ENCODE measurements at places on chromosomes 13 and 19. TPM values are rescaled to one million over a fixed set of nuclear protein-coding genes. Genes with fewer than 3 reads are reported as not detected.

DNA sequence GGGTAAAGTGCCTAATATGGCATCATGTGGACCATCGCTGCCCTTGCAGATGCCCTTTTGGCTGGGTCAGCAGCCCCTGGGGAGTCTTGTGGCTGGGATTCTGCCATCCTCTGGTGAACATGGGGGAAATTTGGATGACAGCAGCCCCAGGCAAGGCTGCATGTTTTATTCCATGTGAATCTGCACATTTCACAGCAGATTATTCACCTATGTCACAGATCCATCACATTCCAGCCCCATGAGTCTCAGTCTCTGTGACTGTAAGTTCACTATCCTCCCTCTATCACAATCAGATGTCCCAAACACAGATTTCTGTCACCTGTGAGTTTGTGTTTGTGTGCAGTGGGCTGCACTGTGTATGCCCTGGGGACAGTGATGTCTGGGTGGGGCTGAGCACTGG, 36.8 kb upstream of the PSG9 start:
- H3K4me3 ChIP-seq, result no peak overlapping the region
- no peak for DNase-seq
- H3K27me3 ChIP-seq, result no peaks in the 10 kb centered on the region
- no peaks in the 10 kb centered on the region for H3K36me3 ChIP-seq

- no peak overlapping the region for H3K4me3 ChIP-seq
- H3K4me1 ChIP-seq, result no peaks in the 10 kb centered on the region
- H3K27ac ChIP-seq, result no peak overlapping the region
- no peak for DNase-seq
Measured at GRCh38 chr19:37966662-37967231, 59.7 kb downstream of the SIPA1L3 start.

- peaks cover 15% of the 10 kb centered on the region for H3K4me1 ChIP-seq
- no peaks in the 10 kb centered on the region for H3K36me3 ChIP-seq
- no peaks in the 10 kb centered on the region for H3K27me3 ChIP-seq
- H3K4me3 ChIP-seq, result no peak overlapping the region
- no peak for DNase-seq
Measured at GRCh38 chr13:24225930-24226329, 65.4 kb downstream of the SPATA13 start.

DNA sequence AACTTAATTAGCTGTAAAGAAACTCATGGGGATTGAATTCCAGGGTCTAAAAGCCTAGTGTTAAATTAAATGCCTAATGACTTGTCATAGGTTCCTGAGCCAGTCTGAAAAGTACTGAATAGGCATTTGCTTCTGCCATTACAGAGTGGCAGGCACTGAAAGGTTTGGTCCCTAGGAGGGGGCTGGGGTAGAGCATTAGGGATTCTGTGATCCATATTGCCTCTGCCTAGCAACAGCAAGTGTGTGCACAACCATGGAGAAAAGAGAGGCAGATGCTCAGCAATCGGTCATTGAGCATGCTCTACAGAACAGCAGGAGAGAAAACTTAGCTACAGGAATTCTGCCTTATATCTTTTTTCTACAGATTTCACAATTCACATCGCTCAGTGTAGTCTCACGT, 133.5 kb downstream of the TRPC4 start:
- no peaks in the 10 kb centered on the region for H3K36me3 ChIP-seq
- H3K4me3 ChIP-seq, result no peak overlapping the region
- H3K4me1 ChIP-seq, result no peaks in the 10 kb centered on the region
- no peaks in the 10 kb centered on the region for H3K27me3 ChIP-seq

The RGS9BP gene
- total RNA-seq, result 0.74 TPM

The COMP gene
- total RNA-seq, result 0.11 TPM

- H3K27me3 ChIP-seq, result no peaks in the 10 kb centered on the region
- no peaks in the 10 kb centered on the region for H3K36me3 ChIP-seq
- no peak overlapping the region for H3K4me3 ChIP-seq
- no peak for DNase-seq
- no peak overlapping the region for H3K27ac ChIP-seq
Measured at GRCh38 chr19:2774083-2774679, 8.9 kb downstream of the SGTA start.

DNA sequence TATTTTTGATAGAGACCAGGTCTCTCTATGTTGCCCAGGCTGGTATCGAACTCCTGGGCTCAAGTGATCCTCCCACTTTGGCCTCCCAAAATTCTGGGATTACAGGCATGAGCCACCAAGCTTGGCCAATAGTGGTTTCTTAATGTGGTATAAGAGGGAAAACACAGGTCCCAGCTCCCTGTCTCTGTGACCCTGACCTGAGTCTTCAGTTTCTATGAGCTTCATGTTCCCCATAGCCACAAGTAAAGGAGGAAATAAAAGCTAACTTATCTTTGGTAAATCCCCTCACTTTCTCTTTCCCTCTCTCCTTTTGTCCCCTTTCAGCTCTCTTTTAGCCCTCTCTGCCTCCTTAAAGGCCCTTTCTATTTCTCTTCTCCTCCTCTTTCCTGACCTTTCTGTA, 50.3 kb downstream of the ABCC4 start:
- H3K27ac ChIP-seq, result no peak overlapping the region
- no peaks in the 10 kb centered on the region for H3K27me3 ChIP-seq
- H3K36me3 ChIP-seq, result no peaks in the 10 kb centered on the region
- peaks cover 5% of the 10 kb centered on the region for H3K4me1 ChIP-seq

DNA sequence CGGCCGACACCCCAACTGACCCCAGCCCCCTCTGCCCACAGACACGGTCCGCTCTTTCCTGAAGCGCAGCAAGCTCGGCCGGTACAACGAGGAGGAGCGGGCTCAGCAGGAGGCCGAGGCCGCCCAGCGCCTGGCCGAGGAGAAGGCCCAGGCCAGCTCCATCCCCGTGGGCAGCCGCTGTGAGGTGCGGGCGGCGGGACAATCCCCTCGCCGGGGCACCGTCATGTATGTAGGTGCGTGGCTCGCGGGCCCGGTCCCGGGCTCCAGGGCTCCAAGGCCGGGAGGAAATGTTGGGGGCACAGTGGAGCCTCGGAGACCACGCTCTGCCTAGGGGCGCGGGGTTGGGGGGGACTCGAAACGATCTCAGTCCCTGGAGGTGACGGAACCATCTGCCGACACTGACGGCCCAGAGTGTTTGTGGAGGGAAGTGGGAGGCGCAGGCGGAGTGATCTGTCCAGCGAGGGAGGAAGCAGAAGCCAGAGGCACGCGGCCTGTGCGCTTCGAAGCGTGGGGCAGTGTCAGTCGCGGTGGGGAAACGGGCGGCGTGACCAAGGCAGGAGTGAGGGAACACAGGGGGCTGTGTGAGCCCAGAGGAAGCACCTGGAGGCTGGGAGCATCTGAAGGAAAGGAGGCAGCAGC, 6.3 kb downstream of the TBCB start:
- no peak overlapping the region for H3K27ac ChIP-seq
- H3K4me1 ChIP-seq, result peaks cover 5% of the 10 kb centered on the region
- H3K27me3 ChIP-seq, result no peaks in the 10 kb centered on the region
- no peaks in the 10 kb centered on the region for H3K36me3 ChIP-seq
- H3K4me3 ChIP-seq, result no peak overlapping the region

DNA sequence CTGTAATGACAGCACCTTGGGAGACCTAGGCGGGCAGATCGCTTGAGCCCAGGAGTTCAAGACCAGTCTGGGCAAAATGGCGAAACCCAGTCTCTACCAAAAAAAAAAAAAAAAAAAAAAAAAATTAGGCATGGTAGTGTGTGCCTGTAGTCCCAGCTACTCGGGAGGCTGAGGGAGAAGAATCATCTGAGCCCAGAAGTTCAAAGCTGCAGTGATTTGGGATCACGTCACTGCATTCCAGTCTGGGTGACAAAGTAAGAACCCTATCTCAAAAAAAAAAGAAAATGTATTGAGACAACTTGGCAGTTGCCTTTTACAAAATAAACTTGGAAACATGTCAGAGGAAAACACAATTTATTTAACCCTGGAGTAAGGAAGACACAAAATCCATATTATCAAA, 26.8 kb downstream of the RBM26 start:
- no peaks in the 10 kb centered on the region for H3K4me1 ChIP-seq
- no peak overlapping the region for H3K4me3 ChIP-seq
- no peak for DNase-seq
- H3K27me3 ChIP-seq, result no peaks in the 10 kb centered on the region

- no peaks in the 10 kb centered on the region for H3K36me3 ChIP-seq
- H3K4me1 ChIP-seq, result peaks cover 13% of the 10 kb centered on the region
- no peak overlapping the region for H3K4me3 ChIP-seq
- DNase-seq, result no peak
- no peaks in the 10 kb centered on the region for H3K27me3 ChIP-seq
Measured at GRCh38 chr19:38970664-38971532, 4.6 kb downstream of the FBXO17 start.

DNA sequence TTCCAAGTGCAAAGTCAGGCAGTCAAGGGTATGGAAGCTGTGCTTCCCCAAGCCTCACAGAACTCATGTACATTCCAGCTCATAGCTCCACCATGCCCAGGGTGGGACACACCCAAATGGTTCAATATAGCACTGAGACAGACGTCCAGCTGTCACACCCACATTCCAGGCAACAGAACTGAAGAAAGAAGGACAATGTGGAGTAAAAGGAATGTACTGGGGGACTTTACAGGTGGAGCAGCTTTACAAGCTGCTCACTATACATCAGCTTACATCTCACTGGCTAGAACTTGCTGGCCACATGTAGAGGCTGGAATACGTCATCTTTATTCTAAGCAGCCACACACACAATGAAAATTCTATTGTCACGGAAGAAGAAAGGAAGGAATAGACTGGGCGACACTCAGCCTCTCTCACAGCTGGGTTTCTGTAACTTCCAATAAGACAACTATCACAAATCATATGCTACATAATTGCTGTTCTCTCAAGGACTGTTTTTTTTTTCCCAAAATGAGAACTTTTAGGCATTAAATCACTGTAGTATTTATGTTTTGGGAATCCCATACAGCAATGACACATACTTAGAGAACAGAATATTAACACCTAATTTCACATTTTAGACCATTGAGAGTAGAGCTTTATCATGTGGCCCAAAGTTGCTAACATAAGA, 86.1 kb downstream of the KLF12 start:
- H3K4me1 ChIP-seq, result no peaks in the 10 kb centered on the region
- H3K36me3 ChIP-seq, result no peaks in the 10 kb centered on the region
- no peak overlapping the region for H3K4me3 ChIP-seq
- no peak overlapping the region for H3K27ac ChIP-seq

DNA sequence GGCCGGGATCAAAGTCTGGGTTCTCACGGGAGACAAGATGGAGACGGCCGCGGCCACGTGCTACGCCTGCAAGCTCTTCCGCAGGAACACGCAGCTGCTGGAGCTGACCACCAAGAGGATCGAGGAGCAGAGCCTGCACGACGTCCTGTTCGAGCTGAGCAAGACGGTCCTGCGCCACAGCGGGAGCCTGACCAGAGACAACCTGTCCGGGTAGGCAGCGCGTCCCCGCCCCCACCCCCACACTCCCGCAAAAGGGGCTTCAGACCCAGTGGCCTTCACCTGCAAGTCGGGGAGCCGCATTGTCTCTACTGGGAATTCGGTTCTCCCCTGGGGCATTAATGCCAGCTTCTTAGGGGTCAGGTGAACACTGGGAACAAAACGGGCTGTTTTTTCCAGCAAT, 114.7 kb upstream of the MCF2L start:
- peaks cover 62% of the 10 kb centered on the region for H3K36me3 ChIP-seq
- no peaks in the 10 kb centered on the region for H3K27me3 ChIP-seq
- no peaks in the 10 kb centered on the region for H3K4me1 ChIP-seq
- no peak overlapping the region for H3K4me3 ChIP-seq
- no peak for DNase-seq
- no peak overlapping the region for H3K27ac ChIP-seq

The APOC4 gene
- 4.5 TPM for total RNA-seq

GRCh38 chr19:2631213-2631821, 71.2 kb downstream of the GNG7 start:
- no peak overlapping the region for H3K4me3 ChIP-seq
- H3K27me3 ChIP-seq, result no peaks in the 10 kb centered on the region
- peaks cover 28% of the 10 kb centered on the region for H3K4me1 ChIP-seq
- DNase-seq, result no peak
- peak overlapping the region; percentile 71 for H3K27ac ChIP-seq

GRCh38 chr19:44738136-44738535, 10.4 kb upstream of the BCL3 start:
- no peak overlapping the region for H3K4me3 ChIP-seq
- H3K4me1 ChIP-seq, result peaks cover 34% of the 10 kb centered on the region
- DNase-seq, result no peak

- H3K4me1 ChIP-seq, result no peaks in the 10 kb centered on the region
- no peak overlapping the region for H3K4me3 ChIP-seq
- no peak for DNase-seq
- no peaks in the 10 kb centered on the region for H3K27me3 ChIP-seq
- no peaks in the 10 kb centered on the region for H3K36me3 ChIP-seq
Measured at GRCh38 chr13:111043575-111043982, 71.5 kb upstream of the ARHGEF7 start.

DNA sequence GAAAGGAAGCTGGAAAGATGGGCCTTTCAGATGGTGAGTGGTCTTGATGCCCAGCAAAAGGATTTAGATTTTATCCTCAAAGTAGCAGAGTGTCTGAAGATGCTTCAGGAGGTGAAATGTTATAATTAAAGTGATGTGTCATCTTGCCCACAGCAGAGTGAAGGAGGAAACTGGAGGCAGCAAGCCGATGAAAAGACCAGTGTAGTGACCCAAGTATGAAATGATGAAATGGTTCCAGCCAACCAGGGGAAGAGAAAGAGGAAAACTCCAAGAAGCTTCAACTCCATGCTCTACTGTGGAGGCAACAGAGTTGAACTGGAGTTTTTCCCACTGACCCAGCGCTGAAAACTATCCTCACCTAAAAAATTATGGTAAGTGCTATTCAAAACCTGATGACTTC, 66.7 kb downstream of the FOXO1 start:
- H3K4me3 ChIP-seq, result no peak overlapping the region
- peaks cover 10% of the 10 kb centered on the region for H3K4me1 ChIP-seq
- no peak for DNase-seq
- no peak overlapping the region for H3K27ac ChIP-seq

DNA sequence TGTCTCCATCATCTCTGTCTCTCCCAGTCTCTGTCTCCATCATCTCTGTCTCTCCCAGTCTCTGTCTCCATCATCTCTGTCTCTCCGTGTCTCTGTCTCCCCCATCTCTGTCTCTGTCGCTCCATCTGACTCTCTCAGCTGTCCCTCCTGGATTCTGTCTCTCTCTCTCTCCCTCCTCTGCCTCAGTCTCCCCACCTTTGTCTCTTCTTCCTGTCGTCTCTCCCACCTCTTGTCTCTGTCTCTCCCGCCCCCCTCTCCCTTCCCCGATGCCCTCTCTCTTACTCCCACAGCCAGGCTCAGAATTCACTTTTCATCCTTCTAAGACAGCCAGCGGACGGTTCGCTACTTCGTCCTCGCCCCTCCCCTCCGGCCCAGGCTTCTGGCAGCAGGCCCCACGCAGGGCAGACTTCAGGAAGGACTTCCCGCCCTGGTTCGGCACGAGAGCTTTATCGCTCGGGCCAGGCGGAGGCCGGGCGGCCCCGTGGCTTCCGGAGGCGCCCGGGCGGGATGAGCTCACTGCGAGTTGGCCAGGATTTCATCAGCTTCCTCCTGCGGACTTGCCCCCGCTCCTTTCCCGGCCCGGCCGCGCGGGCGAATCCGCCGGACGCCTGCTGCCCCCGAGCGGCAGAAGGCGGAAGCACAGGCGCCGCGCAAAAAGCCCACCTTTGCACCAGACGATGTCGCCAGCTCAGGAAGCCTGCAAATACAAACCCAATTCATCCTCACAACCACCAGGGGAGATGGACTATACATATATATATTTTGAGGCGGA, 12.4 kb upstream of the CCDC9 start:
- H3K4me1 ChIP-seq, result peaks cover 10% of the 10 kb centered on the region
- H3K4me3 ChIP-seq, result no peak overlapping the region
- H3K36me3 ChIP-seq, result no peaks in the 10 kb centered on the region

- DNase-seq, result no peak
- H3K27me3 ChIP-seq, result no peaks in the 10 kb centered on the region
- no peak overlapping the region for H3K27ac ChIP-seq
- no peaks in the 10 kb centered on the region for H3K36me3 ChIP-seq
Measured at GRCh38 chr13:67278235-67278634, 48.1 kb upstream of the PCDH9 start.
